MCF 10A (cell line): ENCODE measurements at places on chromosomes 16 and 17.
A peak's percentile ranks its signal among the peaks of the same experiment; 100 is the strongest.

DNA sequence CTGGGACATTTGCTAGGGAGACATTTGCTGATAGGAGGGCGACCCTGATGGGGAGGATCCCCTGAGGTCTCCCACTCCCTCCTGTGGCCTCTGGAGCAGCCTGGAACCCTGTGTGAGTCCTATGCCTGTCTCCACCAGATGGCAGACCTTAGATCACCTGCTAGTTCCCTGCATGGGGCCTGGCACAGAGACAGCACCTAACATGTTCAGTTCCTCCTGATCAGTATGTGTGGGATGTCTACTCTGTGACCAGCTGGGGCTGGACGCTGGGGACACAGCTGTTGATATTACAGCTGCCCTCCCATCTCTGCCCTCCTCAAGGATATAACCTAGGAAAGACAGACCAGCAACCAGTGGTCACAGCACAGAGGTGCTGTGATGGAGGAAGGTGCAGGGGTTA, 1.1 kb upstream of the ADCY7 start:
- DNase-seq = peak; percentile 43

DNA sequence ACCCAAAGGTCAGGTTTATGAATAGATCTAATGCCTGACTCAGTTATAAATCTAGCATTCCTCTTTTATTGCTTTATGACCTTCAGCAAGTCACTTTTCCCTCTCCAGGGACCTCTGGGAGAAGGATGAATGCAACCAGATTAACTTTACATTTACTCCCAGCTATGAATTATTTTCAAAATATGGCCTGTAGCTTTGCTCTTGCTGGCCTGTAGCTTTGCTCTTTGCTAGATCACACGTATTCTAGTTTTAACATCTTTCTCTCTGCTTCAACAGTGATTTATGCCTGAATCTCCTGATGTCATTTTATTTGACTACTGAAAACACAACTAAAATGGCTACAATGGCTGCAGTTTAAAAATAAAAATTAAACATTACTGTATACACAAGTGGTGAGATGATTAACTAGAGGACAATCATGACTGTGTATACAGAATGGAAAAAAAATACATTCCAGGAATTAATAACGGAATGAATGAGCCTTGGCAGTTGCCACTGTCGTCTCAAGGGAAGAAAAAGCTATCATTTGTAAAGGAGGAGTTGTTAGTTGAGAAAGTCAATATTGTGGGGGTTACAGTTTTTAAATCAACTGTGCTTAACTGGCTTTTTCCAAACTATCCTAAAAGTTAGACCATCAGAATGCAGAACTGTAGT, 434.5 kb upstream of the GOT2 start:
- no peak for DNase-seq

DNA sequence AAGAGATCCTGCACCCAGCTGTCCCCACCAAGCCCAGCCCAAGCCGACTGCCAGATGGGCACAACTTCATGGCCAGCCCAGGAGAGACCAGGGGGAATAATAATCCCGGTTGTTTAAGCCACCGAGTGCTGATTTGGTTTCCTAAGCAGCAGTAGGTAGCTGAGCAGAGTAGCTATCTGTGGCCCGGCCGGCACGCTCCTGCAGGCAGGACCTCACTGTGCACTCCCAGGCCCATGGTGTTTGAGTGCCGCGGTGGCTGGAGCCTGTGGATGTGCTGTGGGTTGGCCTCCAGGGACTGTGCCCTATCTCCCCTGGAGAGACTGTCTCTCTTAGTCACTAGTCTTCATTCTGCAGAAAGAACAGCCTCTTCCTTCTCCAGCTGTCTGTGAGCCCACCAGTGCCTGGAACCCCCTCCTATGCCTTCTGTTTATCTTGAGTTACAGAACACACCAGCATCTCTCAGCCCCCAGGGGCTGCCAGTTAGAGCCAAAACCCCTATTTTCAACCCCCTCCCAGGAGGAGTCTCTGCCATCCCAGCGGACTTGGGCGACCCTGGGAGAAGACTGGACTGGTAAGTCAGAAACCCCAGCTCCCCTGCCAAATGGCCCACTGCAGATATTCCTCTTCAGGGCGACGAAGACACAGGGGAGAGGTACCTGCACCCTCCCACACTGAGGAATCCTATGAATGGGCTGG, 152.0 kb downstream of the SDK2 start:
- no peak for DNase-seq

GRCh38 chr17:28879886-28880571, 17.5 kb downstream of the FLOT2 start:
- DNase-seq = no peak

- no peak for DNase-seq
Measured at GRCh38 chr16:16151315-16151714, 72.0 kb downstream of the ABCC6 start.

- DNase-seq = no peak
Measured at GRCh38 chr17:52823155-52823554, 664.6 kb upstream of the CA10 start.

DNA sequence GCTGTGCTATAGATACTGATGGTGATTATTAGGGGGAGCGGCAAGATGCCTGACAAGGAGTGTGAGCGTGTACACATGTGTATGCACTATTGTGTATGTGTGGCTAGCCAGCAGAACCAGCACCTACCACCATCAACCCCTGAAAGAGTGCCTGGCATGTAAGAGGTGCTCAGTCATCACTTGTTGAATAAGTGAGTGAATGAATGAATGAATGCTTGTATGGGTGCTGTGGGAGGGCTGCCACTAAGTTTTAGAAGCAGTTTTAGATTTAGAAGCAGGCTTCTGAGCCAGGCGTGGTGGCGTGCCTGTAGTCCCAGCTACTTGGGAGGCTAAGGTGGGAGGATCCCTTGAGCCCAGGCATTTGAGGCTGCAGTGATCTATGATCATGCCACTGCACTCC, 37.0 kb downstream of the RAB11FIP4 start:
- DNase-seq = no peak

DNA sequence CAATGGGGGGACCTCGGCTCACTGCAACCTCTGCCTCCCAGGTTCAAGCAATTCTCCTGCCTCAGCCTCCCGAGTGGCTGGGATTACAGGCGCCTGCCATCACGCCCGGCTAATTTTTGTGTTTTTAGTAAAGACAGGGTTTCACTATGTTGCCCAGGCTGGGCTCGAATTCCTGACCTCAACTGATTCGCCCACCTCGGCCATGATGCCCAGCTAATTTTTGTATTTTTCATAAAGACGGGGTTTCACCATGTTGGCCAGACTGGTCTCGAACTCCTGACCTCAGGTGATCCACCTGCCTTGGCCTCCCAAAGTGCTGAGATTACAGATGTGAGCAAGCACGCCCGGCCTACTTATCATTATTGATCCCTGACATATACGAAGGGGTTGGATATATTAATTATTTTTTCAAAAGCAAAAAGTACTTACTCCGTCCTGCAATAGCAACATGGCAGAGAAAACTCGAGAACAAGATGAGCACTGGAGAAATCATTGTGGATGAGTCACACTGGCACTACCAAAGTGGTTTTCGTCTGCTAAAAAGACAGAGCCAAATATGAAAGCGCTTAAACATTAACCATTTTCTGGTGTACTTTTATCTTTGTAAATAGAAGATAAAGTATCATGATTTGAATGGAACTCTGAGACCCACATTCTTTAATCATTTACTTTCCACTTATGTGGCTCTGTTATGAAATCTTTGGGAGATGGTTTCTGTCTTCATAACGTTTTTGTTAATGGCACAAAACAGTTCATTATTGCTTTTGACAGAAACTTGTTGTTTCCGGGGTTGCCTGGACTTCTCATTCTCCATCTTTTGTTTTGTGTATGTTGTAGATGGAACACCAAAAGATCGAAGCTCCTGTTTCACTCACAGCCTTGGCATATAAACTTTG, at the start of gene APOH:
Gene APOH, minus strand, starts transcription at position 529 of the 896 bp plus-strand sequence. Its CDS starts 36 bp downstream, at position 493.
- no peak for DNase-seq

DNA sequence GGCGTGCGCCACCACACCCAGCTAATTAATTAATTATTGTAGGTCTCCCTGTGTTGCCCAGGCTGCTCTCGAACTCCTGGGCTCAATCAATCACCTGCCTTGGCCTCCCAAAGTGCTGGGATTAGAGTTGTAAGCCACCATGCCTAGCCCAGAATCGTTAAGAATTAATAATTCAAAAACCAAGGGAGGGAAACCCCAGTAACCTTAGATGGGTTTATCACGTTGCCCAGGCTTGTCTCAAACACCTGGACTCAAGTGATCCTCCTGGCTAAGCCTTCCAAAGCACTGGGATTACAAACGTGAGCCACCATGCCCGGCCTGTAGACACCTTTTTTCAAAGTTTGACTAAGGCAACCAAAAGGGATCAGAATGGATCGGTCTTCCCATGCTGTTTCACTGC, 21.6 kb downstream of the CD300LF start:
- DNase-seq = no peak
